ENCODE measurements at places on chromosomes 4 and X.
A peak's percentile ranks its signal among the peaks of the same experiment; 100 is the strongest.

DNA sequence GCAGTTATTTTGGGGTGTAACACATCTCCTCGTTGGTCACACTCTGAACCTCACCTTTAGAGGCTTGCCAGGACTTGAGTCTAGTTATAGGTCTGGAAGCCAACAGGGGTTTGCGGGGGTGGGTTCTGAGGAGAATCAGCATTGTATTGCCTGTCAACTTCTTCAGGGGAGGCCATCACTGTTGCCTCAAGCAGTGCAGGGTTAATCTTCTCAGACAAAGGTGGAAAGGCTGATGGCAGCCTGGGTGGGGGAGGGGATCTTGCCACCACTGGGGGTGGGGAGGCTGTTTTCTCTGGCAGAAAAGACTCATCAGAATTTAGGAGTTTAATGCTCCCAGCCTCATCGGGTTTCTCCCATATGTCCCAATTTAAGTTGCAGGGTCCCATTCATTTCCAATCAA lies 387.8 kb downstream of the PRR32 start:
- no peak for DNase-seq

GRCh38 chrX:128518508-128518907 lies 466.3 kb upstream of the ACTRT1 start:
- DNase-seq = no peak

DNA sequence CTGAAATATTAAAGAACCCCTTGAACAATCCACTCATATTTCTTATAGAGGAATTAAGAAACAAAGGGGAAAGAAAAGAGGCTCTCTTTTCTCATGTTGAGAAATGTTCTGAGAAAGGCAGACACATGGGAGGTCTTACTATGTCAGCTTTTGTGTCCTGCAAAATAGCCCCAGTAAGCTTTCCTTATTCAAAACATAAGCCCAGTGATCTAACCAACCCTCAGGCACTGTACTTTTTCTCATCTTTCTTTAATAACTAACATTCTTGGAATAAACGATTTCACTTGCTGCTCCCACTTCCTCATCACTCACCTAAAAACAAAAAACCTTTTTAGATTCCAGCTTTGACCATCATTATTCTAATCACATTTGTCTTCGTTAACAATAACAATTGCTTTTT lies 115.9 kb downstream of the GLRA3 start:
- peak; percentile 23 for DNase-seq

DNA sequence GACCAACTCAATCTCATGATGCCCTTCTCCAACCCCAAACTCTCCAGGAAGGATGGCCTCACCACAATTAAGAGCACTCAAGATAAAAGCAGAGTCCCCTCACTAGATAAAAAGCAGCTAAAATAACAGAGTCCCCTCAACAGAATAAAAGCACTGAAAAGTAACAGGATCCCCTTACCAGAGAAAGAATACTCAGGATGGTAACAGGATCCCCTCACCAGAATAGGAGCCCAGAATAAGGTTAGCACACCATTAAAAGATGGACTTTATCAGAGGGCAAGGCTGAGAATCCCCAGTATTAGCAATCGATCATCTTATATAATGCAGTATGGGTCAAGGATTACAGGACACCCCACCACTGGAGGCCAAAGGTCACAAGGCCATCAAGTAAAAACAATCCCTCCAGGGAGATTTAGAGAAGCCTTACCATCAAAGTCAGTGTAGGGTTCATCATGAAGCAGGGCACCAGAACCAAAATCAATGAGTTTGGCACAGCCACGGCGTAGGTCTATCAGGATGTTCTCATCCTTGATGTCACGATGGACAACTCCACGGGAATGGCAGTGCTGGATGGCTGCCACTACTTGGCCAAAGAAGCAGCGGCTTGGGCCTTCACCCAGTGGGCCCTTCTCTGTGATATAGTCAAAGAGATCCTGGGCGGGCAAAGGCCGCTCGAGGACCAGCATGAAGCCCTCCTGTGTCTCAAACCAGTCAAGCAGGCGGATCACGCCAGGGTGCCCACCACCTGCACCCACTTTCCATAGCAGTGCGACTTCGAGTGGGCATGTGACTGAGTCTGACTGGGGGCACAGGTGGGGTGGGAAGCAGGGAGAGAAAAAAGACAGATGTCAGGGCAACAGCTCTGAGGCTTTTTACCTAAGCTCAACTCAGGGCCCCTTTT lies 3.4 kb upstream of the SLC35A2 start:
- DNase-seq = no peak

GRCh38 chr4:38536716-38537115 lies 127.3 kb upstream of the KLF3 start:
- no peak for DNase-seq

GRCh38 chr4:72993876-72994275 lies 75.6 kb downstream of the COX18 start:
- no peak for DNase-seq

DNA sequence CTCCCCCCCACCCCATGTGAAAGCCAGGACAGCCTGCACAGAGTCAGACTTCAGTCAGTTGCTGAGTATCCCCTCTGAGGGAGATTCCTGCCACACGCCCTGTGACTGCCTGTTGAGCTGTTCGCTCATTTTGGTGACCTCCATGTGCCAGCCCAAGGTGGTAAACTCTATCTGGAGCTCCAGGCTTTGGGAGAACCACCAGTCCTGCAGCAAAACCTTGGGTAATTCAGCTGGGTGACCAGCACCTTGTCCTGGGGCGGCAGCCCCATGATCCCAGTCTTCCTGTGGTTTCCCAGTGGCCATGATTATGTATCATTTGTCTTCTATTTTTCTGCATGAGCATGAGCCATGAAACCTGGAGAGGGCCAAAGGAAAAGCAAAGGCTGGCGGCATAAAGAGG lies 73.4 kb downstream of the NBDY start:
- DNase-seq = no peak

GRCh38 chr4:90078440-90078839 lies 48.8 kb upstream of the CCSER1 start:
- DNase-seq = no peak

GRCh38 chr4:134762053-134762452 lies 560.5 kb upstream of the PABPC4L start:
- no peak for DNase-seq

DNA sequence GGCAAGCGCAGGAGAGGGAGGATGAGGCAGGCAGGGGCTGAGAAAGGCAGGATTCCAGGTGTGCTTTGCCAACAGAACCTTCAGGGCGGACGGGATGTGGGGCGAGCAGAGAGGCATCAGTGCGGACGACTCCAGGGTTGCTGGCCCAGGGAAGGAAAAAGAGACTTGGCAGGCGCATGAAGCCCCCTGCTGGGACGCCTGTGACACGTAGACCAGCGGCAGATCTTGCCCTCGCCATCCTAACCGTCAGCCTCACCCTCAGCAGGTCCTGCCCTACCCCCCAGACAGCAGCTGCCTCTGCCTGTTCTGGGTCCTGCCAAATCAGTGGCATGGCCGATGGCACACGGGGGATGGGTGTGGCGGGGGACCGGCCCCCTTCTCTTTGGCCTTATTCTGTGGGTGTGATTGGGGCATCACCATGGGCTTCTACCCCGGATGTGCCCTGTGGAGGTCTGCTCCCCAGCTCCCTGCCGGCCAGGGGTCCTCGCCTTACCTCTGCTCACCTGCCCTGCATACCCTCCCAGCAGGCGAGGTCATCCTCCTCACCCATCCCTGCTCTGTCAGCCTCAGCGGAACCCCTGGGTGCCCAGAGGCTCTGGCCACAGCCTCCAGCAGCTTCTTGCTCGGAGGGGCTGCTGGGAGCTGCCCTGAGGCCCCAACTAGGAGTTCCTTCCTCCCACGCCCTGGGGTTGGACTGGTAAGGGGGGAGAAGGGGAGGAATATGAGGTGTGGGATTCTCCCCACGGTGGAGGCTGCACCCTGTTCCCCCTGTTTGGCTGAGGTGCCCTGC lies 2.9 kb upstream of the SH3BP2 start:
- DNase-seq = no peak

DNA sequence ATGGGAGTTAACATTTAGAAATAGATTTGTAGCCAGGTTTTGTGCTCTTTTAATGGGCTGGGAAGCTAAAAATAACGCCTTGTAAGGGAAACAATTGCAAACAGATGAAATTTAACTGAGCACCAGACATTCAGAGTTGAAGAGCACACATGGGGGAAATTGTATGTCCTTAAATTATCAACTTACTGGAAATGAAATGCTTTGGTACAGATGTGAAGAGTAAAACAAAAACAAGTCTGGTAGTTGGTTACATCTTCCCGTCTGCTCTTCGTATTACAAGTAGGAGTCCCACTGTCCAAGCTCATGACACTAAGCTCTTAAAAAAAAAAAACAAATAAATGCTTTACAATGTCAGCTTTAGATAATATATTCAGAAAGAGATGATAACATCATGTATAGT lies 59.5 kb upstream of the RPA4 start:
- no peak for DNase-seq

- DNase-seq = no peak
Observed at GRCh38 chr4:37001688-37002436, 242.7 kb upstream of the NWD2 start.

- DNase-seq = no peak
Observed at GRCh38 chr4:107564326-107564725, 155.7 kb downstream of the PAPSS1 start.

- no peak for DNase-seq
Observed at GRCh38 chr4:38193236-38193863, 233.2 kb downstream of the PTTG2 start.

DNA sequence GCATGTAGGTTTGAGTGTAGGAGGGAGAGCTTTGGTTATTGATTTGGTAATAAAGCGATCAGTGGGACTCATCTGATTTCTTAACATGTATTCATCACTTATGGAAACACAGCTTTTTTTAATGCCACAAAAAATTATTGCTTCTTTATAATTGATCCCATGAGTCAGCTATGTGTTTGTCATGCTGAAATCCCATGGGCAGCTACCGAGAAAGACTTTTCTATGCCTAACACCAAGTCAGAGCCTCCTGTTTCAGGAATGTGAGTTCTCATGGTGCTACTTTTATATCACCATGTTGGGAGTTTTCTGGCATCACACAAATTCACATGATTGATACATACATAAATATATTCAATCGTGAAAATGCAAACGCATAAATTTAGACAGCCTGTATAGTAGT lies 165.7 kb downstream of the RAPGEF2 start:
- DNase-seq = no peak

- DNase-seq = no peak
Observed at GRCh38 chr4:83266689-83267088, 17.9 kb downstream of the COQ2 start.

Measured in COLO829 (cell line).